Esophagus squamous epithelium (tissue), 5 donors: ENCODE measurements at places on chromosomes 6 and 20.
A peak's percentile ranks its signal among the peaks of the same experiment; 100 is the strongest.

DNA sequence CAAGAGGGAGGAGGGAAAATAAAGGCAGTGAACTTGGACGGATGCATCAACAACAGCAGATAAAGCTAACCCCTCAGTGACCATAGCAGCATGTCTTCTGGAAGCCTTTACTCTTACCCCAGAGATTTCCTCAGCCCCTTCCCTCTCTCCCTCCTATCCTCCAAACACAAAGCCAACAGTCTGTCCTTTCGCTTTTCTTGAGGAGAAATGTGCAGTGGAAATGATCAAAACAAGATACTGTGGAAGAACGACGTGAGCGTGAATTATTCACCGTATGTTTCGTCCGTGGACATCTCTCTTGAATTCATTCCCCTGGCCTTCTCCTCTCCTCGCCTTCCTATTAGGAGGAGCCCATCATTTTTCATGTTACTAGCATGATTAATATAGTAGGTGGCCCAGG, 8.5 kb downstream of the NRN1 start:
- no peak overlapping the region for H3K27ac ChIP-seq
- no peak overlapping the region for H3K4me3 ChIP-seq
- no peak for DNase-seq
- H3K4me1 ChIP-seq = peaks cover 36% of the 10 kb centered on the region
- H3K36me3 ChIP-seq = no peaks in the 10 kb centered on the region

DNA sequence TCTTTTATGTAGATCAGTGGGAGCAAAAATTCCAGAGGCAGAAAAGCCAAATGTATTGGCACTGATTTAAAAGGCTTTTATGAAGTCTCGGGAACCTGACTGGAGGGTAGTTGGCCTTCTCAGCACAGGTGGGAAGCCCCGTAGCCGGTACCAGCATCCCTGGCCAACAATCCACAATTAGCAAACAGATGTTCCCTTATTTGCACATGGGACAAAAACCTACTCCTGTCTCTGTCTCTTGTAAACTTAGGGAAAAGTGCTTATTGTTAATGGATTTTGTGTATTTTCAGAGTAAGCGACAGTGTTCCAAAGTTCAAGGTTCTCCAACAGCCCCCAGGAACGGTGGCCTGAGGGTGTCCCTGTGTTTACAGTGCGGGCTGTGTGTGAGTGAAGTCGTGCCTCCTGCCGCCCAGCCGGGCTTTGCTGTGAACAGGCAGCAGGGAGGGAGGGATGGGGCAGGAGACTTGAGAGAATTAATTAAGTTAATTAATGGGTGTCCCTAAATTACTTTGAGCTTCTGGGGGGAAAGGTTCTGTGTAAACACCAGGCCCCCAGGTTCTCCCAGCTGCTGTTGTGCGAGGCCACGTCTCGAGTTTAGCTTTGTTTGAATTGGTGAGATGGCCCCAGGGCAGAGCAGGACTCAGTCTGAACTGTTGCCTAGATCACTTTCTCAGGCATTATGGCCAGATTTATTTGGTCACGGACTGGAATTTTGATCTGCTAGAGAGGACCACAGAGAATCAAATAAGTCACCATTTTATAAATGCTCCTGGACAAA, 3.9 kb downstream of the SYNJ2 start:
- no peaks in the 10 kb centered on the region for H3K27me3 ChIP-seq
- no peaks in the 10 kb centered on the region for H3K36me3 ChIP-seq
- H3K4me3 ChIP-seq = no peak overlapping the region
- no peak for DNase-seq
- peaks cover 30% of the 10 kb centered on the region for H3K4me1 ChIP-seq
- peak overlapping the region; percentile 51 for H3K27ac ChIP-seq

DNA sequence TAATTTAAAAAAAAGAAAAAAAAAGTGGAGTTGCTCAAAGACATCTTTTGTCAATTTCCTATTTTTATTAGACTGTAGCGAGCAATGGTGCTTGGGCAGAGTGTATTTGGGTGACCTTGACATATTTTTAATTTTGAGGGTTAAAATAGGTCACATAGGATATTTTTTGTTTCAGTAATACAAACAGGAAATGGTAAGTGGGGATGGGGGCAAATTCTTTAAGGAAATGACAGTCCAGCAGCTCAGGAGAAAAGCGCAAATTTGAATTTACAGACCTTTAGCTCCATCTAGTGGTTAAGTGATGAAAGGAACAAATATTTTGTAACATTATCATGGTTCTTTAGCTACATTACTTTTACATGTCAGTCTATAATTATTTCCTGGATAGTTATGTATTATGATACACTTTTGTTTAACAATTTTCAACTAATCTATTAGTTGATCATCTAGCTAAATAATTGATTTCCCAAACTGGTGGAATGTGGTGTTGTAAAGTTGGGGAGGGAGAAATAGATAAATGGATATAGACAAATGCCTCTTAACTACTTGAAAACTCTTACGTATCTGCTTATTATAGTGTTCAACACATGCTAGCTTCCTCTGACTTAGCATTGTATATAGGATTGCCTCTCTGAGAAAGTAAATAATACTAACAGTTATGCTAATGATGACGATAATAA, 10.0 kb downstream of the CITED2 start:
- DNase-seq = no peak
- no peaks in the 10 kb centered on the region for H3K36me3 ChIP-seq
- no peaks in the 10 kb centered on the region for H3K27me3 ChIP-seq
- H3K4me3 ChIP-seq = no peak overlapping the region
- no peak overlapping the region for H3K27ac ChIP-seq
- peaks cover 2% of the 10 kb centered on the region for H3K4me1 ChIP-seq

DNA sequence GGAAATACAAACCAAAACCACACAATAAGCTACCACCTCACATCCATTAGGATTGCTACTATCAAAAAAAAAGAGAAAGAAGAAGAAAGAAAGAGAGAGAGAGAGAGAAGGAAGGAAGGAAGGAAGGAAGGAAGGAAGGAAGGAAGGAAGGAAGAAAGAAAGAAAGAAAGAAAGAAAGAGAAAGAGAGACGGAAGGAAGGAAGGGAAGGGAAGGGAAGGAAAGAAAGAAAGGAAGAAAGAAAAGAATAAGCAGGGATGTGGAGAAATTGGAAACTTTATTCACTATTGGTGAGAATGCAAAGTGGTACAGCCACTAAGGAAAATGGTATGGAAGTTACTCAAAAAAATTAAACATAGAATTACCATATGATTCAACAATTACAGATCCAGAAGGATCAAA, 159.9 kb downstream of the ID4 start:
- no peak overlapping the region for H3K27ac ChIP-seq
- no peaks in the 10 kb centered on the region for H3K36me3 ChIP-seq
- no peaks in the 10 kb centered on the region for H3K4me1 ChIP-seq
- no peak for DNase-seq
- H3K27me3 ChIP-seq = no peaks in the 10 kb centered on the region

DNA sequence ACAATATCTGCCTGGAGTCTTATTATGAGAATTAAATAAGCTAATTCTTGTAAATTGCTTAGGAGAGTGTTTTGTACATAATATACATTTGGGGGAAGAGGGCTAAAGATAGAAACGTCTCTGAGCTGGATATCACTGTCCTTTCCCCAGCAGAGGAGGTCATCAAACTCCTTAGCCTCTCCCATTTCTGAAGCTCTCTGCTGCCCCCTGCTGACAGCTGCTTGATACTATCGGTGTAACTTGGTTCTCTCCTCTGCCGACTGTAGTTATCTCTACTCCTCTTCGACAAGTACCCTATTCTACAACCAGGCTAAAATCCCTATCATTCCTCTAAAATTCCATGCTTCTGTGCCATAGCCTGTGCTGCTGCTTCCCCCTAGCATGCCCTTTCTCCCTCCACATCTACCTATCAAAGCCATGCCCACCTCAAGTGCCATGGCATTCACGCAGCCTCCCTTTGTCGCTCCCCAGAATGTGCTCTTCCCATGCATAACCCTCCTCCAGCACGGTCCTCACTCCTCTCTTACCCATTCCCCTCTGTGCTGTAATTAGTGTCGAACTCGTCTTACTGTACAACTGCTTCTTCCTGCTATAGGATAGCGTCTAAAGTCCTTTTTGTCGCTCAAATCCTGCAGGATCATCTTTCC, 101.2 kb downstream of the EPM2A start:
- H3K4me3 ChIP-seq = no peak overlapping the region
- no peak overlapping the region for H3K27ac ChIP-seq
- H3K4me1 ChIP-seq = no peaks in the 10 kb centered on the region
